Activated T-helper 1 cell treated with anti-CD3 and anti-CD28 coated beads, Interleukin-2, amount 50 U/mL, for 16 hours (primary cell): ENCODE measurements at places on chromosomes 2 and 18.

DNA sequence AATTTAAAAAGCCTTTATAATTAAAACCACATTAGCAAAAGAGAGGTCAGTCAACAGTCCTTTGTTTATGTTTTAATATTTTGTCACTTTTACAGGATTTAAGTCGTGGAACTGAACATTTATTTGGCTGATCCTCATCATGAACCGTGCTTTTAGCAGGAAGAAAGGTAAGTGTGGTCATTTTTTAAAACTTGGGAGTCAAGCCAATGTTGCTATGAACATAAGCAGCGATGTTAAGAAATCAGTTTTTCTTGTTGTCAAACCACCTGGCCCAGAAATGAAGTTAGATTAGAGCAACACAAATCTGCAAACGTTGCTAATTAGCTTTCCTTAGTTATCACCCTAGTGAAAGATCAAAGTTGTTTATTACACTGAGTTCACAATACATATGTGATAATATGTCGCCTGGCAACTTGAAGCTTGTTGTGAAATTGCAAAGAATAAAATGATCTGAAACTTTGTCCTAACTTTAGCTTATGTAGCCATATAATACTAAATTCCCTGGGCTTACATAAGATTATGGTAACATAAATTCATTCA, 186.0 kb downstream of the GULP1 start:
- no peak for DNase-seq

DNA sequence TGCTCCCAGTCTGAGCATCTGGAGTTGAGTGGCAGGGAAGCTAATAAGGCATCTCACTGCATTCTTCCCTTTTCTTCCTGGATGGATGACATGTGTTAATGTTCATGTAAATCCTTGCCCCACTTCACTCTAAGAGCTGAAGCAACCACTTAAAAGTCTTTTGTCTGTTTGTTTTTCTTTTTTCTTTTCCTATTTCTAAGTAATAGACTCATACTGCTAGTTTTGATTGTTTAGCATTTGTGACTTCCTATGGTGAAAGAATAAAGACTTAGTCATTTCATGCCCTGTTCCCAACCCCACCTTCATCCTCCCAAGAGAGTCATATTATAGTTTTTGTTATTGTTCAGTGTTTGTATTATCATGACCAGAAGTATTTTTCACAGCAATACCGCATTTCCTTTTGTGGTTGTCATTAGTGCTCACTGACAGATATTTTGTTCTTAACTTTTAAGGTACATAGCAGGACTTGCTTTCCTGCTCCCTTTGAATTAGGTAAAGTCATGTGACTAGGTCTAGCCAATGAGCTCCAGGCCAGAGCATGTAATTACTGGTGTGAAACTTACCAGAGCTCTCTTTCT, 18.1 kb upstream of the SPP2 start:
- no peak for DNase-seq

GRCh38 chr2:42193722-42194187, 24.6 kb downstream of the EML4 start:
- DNase-seq = no peak

DNA sequence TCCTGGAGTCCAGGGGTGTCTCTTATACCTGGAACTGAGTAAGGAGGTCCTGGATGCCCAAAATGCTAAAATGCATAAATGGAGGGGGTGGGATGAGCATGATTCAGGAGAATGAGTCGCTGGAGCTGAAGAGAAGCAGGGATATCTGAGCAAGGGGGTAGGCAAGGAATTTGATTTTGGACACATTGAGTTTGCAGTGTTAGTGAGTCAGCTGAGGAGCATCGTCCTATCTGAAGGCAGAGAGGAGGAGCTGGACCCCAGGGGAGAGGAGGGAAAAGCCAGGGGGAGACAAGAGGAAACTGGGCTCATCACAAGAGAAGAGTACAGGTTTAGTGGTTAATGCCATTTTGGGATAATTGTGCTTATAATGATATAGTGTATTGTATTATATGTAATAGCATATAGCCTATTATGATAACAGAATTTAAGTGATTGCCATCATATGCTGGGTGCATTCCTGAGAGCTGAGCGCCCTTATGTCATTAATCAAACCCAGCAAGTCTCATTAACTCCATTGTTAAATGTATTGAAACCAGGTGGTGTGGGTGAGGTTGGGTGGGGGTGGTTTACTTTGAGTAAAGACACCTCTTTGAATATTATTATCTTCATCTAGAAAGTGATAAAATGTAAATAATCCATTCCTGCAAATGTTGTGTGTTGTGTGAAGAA, 12.4 kb downstream of the EHD3 start:
- no peak for DNase-seq

DNA sequence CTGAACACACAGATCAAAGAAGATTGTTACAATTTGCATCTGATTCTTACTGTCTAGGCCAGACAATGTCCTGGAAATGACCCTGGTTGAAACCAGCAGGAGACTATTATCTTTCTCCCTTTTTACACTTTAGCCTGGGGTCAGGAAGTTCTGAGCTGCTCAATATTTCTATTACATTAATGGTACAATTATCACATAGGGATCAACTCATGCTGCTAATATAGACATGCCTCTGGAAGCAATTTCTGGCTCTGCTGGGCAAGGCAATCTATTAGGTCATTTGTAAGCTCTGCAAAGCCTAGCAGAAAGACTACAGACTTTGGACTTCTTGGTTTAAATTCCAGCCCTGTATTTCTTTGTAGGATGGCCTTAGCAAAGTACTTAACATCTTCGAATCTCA, 205.3 kb downstream of the LRP1B start:
- no peak for DNase-seq

DNA sequence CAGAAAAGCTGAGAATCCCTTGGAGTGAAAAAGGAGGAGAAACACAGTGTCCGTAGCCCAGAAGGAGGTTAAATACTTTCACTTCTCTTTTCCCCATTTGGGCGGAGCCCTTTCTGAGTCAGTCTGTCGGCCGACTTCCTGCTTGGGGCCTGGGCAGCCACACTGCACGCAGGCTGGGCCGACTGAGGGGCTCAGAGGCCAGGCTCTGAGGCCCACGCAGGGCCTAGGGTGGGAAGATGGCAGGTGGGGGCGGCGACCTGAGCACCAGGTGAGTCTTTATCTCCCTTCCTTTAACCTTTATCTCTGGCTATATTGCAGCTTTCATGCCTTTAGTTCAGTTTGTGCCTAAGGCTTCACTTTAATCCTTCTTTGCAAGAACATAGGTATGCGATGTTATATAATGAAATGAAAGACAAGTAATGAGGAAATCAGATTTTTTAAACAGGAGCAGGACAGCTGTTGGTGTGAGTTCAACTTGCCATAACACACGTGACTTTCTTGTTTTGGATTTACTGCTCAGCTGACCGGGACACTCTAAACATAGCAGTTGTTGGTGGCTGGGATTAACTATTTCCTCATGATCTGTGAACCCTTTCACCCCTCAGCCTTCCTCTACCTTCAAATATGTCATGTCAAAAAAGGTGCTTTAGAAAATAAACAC, at the start of gene SP100:
TSS of gene SP100 (plus strand) at position 141 of the 661 bp plus-strand sequence. CDS start at position 237, 96 bp downstream.
- peak; percentile 56 for DNase-seq

- DNase-seq = no peak
Observed at GRCh38 chr2:172806493-172806892, 70.8 kb downstream of the RAPGEF4 start.

DNA sequence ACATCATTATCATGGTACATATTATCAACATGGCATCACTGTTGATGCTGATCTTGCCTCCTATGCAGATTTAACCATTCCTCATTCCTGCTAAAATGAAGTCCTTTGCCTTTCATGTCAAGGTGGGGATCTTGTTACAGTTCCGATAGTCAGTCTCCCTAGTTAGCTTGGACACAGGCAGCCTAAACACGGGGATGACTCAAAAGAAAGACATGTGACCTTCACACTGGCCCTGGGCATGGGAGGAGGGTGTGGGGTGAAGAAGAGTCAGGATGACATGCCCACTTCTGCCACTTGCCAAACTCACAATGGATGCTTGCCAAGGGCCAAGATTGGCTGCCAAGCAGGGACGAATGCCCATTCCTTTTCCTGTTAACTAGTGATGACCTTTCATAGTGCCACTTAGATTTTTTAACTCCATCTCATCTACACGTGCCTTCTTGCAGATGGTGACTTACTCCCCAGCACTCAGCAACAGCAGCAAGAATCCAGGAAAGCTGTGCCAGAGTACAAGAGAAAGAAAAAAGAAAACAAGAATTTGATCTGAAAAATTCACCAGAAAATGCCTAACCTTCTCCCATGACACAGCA, 13.9 kb upstream of the SLC1A4 start:
- DNase-seq = no peak

GRCh38 chr2:19225126-19225525, 133.3 kb downstream of the OSR1 start:
- DNase-seq = no peak

DNA sequence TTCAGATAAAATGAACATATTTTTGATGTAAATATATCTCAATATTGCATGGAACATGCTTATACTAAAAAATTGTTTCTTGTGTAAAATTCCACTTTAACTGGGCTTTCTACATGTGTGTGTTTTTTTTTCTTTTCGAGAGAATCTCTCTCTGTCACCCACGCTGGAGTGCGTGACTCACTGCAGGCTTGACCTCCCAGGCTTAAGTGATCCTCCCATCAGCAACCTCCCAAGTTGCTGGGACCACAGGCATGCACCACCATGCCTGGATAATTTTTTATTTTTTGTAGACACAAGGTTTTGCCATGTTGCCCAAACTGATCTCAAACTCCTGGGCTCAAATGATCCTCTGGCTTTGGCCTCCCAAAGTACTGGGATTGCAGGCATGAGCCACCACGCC, 254.6 kb downstream of the LOXHD1 start:
- no peak for DNase-seq

- DNase-seq = no peak
Observed at GRCh38 chr18:49553003-49553402, 8.9 kb upstream of the LIPG start.

GRCh38 chr2:217937446-217937845, 65.3 kb downstream of the TNS1 start:
- no peak for DNase-seq

DNA sequence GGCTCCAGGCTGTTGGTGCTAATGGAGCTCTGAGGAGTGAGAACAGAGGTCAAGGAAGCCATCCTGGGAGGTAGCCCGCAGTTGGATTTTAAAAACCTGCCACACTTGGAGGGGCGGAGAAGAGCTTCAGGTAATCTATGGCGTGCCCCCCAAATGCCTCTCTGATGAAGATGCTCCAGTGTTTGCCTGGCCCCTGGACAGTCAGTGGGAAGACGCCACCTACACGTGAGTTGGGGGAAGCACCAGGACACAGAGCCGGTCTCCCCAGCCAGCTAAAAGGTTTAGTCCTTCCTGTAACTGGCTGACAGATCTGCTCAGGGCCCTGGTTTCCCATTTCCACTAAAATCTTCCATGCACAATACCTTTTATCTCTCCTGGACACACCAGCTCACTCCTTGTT, 225.0 kb downstream of the TTC32 start:
- no peak for DNase-seq
